ENCODE measurements at places on chromosomes 1 and 21.

DNA sequence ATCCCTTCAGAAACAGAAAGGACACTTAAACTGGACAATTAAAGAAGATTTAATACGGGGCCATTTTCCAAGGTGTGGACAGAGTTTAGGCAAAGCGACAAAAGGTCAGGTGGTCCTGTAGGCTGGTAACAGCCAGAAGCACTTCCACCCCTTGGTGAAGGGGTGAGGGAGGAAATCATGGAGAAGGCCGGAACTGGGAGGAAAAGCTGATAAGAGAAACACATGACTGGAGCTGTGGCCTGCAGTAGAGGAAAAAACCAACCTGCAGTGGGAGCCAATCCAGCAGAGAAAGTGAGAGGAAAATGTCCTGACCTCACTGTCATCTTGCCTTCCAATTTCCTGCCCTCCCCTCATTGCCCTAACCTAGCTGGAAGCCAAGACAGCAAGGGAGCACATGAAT is 249.8 kb downstream of the LMO4 start:
- no peak for DNase-seq

DNA sequence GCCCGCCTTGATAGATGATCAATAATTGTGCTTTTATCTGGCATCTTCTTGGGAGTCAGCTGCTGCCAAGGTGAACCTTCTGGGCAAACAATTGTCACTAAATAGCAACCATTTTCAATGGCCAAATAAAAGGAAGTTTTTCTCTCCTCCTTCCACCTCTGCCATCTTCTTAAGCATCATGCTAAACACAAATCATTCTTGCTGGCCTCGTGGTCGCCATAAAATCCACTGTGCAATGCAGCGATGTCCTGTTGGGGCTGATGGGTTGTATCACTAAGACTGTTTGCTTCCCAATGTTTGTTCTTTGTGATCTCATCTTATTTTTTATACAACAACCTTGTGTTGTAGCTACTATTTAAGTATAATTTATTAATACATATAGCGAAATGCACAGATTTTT is 8.0 kb downstream of the MAN1C1 start:
- no peak for DNase-seq

DNA sequence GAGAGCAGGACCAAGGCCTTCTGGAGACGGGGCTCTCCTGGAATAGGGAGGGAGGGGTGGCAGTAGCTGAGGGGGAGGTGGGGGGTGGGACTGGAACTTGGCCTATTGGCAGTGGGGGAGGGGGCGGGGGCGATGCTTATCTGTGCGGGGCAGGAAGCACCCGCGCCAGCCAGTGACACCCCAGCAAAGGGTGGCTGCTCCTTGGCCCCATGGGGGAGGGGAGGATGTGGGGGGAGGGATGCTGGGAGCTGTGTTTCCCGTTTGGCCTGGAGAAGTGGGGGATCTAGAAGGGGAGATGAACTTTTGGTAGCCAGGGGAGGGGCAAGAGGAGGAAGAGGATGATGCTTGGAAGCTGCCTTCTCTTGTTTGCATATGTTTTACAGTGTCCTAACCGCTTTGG is 11.0 kb downstream of the ZBTB7B start:
- DNase-seq: no peak

- DNase-seq: no peak
Observed at GRCh38 chr1:193251950-193252349, 65.5 kb upstream of the B3GALT2 start.

- DNase-seq: no peak
Observed at GRCh38 chr1:21301794-21302440, 11.7 kb upstream of the ECE1 start.

DNA sequence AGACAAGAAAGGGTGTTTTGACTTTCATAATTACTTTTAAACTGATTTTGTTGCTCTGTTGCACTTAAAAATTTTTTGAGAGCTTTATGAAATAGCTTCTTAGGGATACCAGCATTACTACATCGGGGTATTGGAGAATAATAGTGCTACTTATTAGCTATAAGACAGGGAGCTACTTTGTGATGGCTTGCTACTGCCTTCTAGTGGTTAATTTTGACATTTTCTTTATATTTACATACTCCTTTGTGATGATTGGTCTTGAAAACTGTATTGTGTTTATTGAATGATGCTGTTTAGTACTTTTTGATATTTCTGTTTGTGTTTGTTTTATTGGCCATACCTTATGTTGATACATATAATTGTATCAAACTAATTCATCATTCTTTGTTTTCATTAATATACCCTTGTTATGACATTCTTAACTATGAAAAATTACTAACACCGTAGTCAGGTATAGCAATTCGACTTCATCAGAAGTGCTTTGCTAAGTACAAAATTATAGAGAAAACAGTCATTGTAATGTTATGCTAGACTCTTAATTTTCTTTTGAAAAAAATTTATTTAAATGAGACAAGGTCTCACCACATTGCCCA is 85.5 kb downstream of the CLIC4 start:
- DNase-seq: no peak

DNA sequence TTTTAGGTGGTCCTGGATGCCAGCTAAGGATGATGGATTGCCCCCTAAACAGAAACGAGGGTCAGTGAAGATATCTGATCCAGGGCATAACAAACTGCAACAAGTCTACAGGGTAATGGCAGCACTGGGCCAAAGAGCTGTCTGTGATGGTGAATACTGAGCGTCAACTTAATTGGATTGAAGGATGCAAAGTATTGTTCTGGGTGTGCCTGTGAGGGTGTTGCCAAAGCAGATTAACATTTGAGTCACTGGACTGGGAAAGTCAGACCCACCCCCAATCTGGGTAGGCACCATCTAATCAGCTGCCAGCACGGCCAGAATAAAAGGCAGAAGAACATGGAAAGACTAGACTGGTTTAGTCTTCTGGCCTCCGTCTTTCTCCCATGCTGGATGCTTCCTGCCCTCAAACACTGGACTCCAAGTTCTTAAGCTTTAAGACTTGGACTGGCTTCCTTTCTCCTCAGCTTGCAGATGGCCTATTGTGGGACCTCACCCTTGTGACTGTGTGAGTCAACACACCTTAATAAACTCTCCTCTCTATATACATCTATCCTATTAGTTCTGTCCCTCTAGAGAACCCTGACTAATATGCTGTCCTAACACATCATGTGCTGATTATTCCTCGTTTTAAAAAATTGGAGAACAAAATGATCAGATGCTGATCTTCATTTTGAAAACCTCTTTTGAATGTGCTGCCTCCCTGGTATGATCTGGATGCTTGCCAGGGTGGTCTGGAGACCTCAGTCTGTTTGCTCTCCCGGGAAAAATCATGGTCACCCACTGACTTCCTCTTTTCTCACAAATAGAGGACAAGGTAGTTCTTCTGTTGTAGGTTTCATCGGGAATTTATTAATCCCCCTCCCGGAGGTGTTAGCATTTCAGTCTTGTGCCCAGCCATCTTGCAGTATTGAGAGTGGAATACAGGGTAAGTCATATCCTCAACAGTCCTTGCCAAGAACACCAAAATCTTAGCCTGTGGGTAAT is 234.7 kb downstream of the SETD4 start:
- DNase-seq: no peak

- DNase-seq: no peak
Observed at GRCh38 chr1:44040418-44040817, 9.2 kb upstream of the SLC6A9 start.

DNA sequence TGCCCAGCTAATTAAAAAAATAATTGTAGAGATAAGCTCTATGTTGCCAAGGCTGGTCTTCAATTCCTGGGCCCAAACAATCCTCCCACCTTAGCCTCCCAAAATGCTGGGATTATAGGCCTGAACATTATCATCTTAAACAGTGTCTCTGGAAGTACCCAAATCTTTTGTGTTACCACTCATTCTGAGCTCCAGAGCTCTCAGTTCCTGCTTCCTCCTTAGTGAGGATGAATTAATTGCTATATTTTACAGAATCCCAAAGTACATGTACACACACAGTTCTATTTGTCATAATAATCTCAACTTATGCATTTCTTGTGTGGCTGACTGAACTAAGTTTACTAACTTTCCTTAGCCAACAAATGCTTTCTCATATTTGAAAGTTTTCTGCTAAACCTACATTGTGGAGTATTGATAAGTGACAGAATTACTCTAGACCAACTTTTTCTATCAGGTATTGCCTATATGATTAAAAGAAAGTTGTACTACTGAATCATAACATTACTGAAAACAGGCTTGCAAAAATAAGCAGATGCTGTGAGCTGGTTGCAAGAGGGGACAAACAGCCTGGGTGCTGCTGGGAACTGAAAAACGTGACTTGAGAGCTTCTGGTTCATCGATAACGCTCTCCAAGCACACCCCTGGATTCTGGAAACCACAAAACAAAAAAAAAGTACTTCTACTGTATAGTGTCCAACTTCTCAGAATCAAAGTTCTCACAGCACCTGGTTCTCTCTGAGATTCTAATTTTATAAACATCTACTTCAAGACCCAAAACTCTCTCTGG is 15.3 kb downstream of the VAV3 start:
- DNase-seq: no peak

DNA sequence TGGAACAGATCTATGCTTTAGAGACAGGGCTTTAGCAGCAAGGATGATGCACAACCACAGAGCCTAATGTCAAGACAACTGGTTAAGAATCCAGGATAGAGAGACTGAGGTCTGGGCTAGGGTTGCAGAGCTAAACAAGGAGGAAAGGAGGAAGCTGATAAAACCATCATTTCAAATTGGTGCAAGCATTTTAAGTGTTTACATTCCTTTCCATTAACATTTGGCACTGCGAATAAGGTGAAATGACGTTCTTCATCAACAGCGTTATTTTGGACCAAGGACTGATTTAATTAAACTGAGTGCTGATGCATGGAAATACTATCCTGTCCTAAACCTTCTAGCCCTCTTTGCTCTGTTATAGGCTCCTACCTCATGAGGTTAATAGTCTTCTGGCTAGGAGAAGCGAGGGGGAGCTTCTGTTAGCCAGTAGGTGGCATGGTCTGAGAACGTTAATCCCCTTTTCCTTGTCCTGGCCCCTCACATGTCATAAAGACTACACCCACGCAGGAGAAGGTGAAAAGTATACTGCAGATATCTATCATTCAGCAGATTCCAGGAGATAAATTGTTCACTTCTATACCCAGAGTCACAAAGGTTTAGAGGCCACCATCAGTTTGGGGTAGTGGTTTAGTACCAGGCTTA is 7.6 kb upstream of the C1orf21 start:
- no peak for DNase-seq

GRCh38 chr1:89687254-89687653 is 54.3 kb downstream of the LRRC8C start:
- no peak for DNase-seq

GRCh38 chr1:19744335-19744743 is 55.4 kb downstream of the TMCO4 start:
- no peak for DNase-seq

- no peak for DNase-seq
Observed at GRCh38 chr1:52403566-52404115, 582 bp downstream of the ORC1 start.

DNA sequence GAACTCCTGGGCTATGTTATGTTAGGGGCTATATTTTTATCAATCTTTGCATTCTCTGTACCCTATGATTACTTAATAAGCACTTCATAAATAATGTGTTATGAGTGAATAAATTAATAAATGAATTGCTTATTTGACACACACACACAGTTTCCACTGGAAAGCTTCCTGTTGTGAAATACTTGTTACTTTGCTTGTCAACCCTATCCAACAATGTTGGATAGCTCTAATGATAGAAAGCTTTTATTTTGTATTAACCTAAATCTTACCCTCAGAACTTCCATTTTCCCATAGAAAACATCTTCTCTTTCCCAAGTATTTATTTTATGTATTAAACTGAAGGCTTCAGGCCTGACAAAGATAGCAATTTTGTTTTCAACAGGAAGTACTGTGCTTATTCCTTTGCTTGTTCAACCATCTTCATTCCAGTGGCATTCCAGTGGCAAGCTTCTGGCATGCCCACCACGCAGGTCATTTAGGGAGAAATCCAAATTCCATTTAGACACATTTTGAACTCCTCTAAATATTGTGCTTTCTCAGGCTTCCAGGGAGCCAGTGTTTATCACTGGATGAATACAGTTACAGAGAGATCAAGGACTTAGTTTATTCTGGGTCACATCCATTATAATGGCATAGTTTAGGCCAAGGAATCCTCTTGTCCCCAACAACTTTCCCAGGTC is 134.4 kb downstream of the TGFB2 start:
- DNase-seq: no peak

- DNase-seq: no peak
Observed at GRCh38 chr1:50231209-50231608, 122.5 kb downstream of the ELAVL4 start.

- no peak for DNase-seq
Observed at GRCh38 chr1:17630986-17631385, 91.5 kb downstream of the ARHGEF10L start.

DNA sequence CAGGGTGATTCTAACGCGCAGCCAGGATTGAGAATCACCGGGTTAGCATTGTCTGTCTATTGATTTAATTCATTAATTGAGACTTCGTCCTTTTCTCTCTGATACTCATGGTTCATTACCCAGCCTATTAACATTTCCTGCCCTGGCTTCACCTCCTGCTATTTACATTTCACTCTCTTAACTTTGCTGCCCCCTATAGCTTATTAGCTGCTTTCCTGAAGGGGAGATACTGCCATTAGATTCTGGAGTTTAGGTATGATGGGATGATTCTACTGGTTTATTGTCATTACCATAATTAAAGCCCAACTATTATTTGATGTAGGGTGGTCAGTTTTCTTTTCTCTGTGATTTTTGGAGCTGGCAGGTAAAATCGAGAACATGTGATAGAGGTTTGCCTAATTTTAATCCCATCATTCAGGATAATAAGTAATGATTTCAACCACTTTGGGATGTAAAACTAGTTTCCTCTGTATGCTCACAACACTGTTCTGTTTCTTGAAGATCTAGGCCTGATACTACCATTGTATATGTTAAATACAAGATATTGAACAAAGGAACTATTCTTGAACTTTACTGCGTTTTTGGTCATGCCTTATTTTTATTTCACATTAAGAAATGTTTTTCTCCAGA is 6.4 kb downstream of the PPP2R5A start:
- DNase-seq: no peak

GRCh38 chr21:38356883-38357625 is 100.3 kb downstream of the KCNJ15 start:
- peak; percentile 70 for DNase-seq

- DNase-seq: no peak
Observed at GRCh38 chr1:172273647-172274396, 146.7 kb upstream of the C1orf105 start.

GRCh38 chr1:56404561-56405030 is 174.8 kb downstream of the PLPP3 start:
- DNase-seq: no peak

DNA sequence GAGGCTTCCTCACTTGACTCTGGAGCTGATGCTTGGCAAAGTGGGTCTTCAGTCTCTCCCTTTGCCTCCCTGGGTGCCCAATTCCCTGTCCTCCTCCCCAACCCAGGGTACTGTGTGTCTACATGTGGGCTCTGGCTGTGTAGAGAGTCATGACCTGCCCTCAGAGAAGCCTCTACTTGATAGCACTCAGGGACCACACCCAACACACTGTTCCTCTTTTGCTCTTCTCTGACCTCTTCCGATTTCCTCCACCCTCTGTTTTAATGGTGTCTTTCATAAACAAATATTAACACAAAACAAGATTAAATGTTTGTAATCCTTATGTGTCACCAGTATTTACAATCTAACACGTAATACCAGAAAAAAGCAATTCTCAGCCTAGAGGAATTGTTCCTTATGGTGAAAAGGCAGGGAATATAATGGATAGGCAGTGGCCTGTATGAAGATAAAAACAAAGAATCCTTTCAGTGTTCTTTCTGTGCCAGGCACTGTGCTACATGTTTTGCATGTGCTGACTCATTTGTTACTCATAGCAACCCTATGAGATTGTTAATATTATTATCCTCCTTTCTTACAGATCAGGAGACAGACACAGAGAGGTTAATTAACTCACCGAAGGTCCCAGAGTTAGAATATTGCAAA is 58.2 kb downstream of the HSD3B1 start:
- DNase-seq: no peak

GRCh38 chr1:184865831-184866230 is 108.5 kb downstream of the NIBAN1 start:
- no peak for DNase-seq
